ENCODE measurements at places on chromosomes 7 and 10. TPM values are rescaled to one million over a fixed set of nuclear protein-coding genes. Genes with fewer than 3 reads are reported as not detected.

ITGA8 gene
- polyA plus RNA-seq: 3.9 TPM

- no peaks in the 10 kb centered on the region for H3K27me3 ChIP-seq
- no peaks in the 10 kb centered on the region for H3K36me3 ChIP-seq
- no peak for DNase-seq
- H3K27ac ChIP-seq: peak overlapping the region; percentile 93
- no peak overlapping the region for H3K4me3 ChIP-seq
These were observed 1.1 kb upstream of the TRIP6 start for GRCh38 chr7:100865938-100866728.

GRCh38 chr7:52539414-52539813 is 496.0 kb upstream of the POM121L12 start:
- no peak overlapping the region for H3K4me3 ChIP-seq
- H3K36me3 ChIP-seq: no peaks in the 10 kb centered on the region
- H3K27ac ChIP-seq: peak overlapping the region; percentile 40
- H3K4me1 ChIP-seq: no peaks in the 10 kb centered on the region

FKBP9 gene
- polyA plus RNA-seq: 88.8 TPM

DNA sequence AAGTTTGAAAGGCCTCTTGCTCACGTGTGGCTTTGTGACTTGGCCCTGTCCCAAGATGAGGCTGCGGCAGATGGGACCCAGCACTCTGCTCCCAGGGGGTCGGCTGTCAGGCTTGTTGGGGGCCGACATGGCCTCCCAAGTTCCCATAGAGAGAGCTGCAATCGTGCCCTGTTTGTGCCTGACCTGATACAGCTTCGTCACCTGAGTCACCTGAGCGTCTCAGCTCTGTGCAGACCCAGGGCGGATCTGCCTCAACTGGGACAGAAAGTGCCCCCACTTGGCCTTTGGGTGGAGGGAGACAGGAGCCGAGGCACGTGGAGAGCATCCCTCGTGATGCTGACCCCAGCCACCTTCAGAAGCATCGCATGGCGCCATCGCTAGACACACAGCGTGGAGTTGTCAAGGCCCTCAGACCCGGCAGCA is 21.7 kb downstream of the PAPOLB start:
- no peaks in the 10 kb centered on the region for H3K27me3 ChIP-seq
- no peak overlapping the region for H3K27ac ChIP-seq
- H3K36me3 ChIP-seq: no peaks in the 10 kb centered on the region
